Non-pigmented ciliary epithelial cell (primary cell): ENCODE measurements at places on chromosomes 3 and 15.

GRCh38 chr3:9653565-9654248, 4.4 kb downstream of the MTMR14 start:
- DNase-seq: no peak

- DNase-seq: no peak
These were observed 24.6 kb downstream of the TRIP4 start for GRCh38 chr15:64412216-64412615.

DNA sequence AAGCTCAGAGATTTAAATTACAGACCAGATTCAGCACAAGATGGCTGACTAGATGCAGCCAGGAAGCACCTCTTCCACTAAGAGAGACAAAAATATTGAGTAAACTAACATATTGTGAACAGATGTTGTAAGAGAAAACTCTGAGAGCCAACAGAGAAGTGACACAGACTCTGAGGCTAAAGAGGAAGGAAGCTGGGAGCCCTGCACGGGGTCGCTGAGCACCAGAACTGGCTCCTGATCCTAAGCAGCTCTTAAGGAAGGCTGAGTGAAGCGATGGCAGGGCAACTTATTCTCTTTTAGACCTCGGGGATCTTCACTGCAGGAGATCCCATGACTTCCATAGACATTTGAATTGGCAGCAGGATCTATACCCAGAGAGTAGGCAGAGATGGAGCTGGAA, 578.0 kb upstream of the GRM7 start:
- DNase-seq: no peak

- no peak for DNase-seq
These were observed 66.8 kb upstream of the C2CD4B start for GRCh38 chr15:62231856-62232255.
